ENCODE measurements at places on chromosomes 11 and 22. TPM values are rescaled to one million over a fixed set of nuclear protein-coding genes. Genes with fewer than 3 reads are reported as not detected.

DNA sequence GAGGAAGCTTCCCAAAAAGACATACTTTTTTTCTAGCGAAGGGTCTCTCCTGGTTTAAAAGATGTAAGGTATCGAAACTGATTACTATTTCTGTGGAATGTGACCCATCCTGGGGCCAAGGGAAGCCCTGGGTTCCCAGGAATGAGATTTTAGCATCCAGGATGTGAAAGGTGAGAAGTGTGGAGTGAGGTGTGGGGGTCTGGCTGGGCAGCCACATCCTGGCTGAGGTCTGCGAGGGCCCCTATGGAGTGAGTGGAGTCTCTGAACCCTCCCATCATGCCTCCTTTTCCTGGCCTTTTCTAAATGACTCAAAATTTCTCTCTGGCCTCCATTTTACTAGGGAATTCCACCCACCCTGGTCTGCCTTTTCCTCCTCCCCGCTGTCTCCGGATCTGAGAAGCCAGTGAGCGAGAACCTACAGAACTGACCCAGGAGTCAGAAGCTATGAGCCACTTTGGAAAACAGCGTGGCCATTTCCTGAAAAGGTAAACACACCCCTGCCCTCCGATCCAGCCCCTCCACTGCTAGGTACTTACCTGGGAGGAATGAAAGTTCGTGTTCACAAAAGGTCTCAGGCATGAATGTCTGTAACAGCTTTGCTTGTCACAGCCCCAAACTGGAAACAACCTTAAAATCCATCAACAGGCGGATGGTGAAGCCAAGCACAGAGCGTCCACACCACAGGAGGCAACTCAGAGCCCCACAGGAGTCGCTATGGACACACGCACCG, 27.7 kb upstream of the SHANK2 start:
- no peaks in the 10 kb centered on the region for H3K36me3 ChIP-seq
- H3K4me1 ChIP-seq = no peaks in the 10 kb centered on the region
- H3K4me3 ChIP-seq = no peak overlapping the region

- no peaks in the 10 kb centered on the region for H3K27me3 ChIP-seq
- H3K4me1 ChIP-seq = no peaks in the 10 kb centered on the region
- DNase-seq = no peak
- no peak overlapping the region for H3K4me3 ChIP-seq
- no peak overlapping the region for H3K27ac ChIP-seq
These were observed 26.3 kb downstream of the FAM118A start for GRCh38 chr22:45335854-45336522.

- H3K4me1 ChIP-seq = no peaks in the 10 kb centered on the region
- H3K27ac ChIP-seq = no peak overlapping the region
- no peaks in the 10 kb centered on the region for H3K27me3 ChIP-seq
- H3K4me3 ChIP-seq = no peak overlapping the region
These were observed 384.1 kb downstream of the NELL1 start for GRCh38 chr11:21053466-21053865.

The SCGB1C1 gene
- not detected for total RNA-seq

The ZBTB16 gene
- total RNA-seq = not detected

All from SJSA1 (cell line).